ENCODE measurements at places on chromosomes 12 and 14.

DNA sequence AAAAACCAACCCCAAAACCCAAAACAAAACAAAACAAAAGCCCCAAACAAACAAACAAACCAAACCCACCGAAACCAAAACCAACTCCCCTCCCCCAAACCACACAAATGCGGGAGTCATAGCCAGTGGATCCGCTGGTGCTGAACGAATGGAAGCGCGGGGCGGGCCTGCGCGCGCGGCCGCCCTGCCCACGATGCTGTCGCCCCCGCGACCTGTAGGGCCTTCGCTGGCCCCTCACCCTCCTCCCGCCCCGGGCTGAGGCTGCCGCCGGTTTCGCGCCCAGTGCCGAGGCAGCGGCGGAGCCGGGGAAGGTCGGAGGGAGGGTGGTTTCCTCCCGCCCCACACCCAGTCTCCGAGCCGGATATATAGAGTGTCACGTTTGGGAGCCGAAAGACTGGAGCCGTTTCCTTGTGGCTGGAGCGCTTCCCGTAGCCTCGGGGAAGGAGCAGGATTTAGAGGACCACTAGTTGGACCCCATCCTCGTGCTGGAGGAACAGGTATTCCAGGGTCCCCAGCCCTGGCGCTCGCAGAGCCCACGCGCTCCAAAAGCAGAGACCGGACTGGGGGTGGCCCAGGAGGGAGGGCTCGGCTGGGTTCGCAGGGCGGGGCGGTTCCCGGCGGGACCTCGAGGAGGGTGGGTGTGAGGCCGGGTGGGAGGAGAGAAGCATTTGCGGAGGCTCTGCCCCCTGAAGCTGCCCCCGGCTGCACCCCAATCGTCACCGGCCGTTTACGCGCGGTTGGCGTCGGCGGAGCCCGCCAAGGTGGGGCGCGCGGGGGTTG lies at the start of gene FAR2:
Gene FAR2 (plus strand): TSS at position 368 of the 780 bp plus-strand sequence. CDS start 121,172 bp downstream, outside the sequence.
- peak; percentile 83 for ATAC-seq

DNA sequence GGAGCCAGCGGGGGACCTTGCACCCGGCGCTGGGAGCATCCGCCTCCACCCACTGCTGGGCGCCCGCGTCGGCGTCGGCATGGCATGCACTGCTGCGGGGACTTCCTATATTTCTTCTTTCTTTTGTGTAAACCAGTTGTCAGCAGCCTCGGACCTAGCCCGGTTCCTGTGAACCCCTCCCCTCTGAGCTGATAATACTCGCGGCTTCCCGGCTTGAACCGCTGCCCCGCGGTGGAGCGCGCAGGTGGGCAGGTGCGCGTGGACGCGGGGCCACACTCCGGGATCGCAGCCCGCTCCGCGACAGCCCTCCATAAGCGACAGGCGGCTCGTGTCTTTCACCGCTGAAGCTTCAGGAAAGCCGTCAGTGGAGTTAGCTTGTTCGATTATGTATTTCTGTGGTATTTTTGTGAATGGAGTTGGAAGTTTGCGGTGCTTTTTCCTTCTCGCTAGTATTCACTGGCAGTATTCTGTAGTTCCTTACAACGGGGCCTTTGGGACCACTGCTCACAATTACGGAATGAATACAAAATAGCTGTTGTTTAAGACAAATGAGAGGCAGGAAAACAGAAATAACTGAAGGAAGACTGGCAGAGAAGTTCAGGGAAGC lies 870 bp downstream of the BMAL2 start:
- peak; percentile 36 for ATAC-seq

DNA sequence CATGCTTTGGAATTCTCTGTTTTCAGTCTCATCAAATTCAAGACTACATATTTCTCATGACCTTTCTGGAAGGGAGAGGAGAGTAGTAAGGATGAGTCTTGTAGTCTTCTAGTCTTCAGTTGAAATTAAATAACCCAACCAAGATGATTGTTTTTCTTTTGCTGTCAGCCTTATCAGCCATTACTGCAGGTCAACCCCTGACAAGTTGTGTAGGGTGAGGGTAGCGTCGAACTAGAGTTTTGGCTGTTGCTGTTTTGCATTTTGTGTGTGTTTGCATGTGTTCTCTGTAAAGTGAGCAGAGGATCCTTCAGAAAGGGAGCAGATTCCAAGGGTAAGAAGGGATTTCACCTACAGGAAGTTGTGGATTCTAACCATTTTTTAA lies 28.4 kb downstream of the DIP2B start:
- peak; percentile 7 for ATAC-seq

DNA sequence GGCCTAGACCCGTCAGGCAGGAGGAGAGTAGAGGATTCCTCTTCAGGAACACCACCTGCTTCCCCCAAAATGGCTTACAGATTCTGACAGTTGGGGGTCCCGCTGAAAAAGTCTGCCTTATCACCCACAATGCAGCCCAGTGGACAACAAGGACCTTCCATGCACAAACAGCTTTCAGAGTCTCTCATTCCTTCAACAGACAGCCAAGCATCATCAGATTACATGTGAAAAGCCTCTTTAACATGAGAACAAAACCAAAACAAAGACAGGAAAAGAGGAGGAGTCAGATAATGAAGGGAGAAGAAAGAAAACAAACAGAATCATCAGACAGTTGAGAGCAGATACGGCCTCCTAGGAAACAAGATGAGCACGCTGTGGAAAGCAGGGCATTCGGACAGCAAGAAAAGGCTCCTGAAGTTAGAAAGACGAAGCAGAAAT lies 18.3 kb downstream of the KCTD10 start:
- no peak for ATAC-seq

GRCh38 chr14:58738876-58739275 lies 101.1 kb downstream of the DACT1 start:
- ATAC-seq: no peak

DNA sequence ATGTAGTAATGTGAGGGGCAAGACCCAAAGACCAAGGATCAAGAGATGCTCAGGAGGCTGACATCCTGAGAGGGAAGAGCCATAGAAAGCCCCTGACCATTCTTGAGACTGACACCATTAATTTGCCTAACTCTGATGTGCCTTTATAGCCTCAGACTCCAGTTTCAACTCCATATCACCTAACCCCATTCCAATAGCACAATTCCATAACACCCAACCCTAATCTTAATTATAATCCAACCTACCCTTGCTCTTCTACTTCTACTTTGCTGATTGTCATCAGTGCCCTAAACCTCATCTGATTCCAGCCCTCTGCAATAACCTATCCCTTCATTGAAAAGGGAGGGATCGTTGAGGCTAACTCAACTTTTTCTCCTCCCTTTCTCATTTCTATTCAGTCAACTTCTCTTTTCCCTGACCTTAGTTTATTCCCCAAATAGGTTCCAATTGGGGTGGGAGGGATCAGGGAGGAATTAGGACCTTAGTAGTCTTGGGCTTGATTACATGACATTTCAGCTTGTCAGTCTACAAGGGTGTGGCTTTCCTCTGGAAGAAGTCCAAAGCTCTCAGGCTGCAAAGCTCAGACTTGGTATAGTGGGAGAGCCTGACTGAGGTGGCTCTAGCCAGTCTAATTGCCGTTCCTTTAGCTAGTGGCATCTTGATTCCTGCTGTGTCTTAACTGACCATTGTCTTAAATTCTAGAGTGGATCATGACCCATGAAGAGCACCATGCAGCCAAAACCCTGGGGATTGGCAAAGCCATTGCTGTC lies 3.1 kb downstream of the PFKM start:
- no peak for ATAC-seq

- no peak for ATAC-seq
Measured at GRCh38 chr14:82850576-82850975, 1316.9 kb upstream of the SEL1L start.

DNA sequence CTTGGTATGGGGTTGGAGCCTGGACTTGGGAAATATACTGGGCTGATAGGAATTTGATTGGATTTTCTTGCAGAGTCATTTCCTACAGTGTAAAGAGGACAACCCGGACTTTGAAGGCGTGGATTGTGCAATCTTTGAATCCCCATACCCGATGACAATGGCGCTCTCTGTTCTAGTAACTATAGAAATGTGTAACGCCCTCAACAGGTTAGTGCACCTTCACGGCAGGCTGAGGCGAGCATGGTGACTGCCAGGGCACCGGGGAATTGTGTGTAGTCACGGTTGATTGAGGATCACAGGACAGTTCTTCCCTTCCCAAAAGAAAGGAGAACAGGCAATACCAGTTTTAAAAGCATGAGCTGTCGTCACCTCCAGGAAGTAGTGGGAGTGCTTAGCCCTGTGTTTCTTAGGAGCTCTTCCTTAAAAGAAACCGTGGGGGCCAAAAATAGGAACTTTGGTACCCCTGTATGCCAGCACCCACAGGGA lies 58.3 kb downstream of the ANAPC7 start:
- no peak for ATAC-seq

- ATAC-seq: no peak
Measured at GRCh38 chr12:80196419-80196818, 97.1 kb downstream of the OTOGL start.

- no peak for ATAC-seq
Measured at GRCh38 chr14:105532735-105533141, 6.4 kb downstream of the TMEM121 start.

- no peak for ATAC-seq
Measured at GRCh38 chr14:28571636-28572035, 195.0 kb upstream of the FOXG1 start.

- ATAC-seq: no peak
Measured at GRCh38 chr12:68131867-68132414, 27.6 kb downstream of the IFNG start.

GRCh38 chr14:81559385-81559784 lies 25.7 kb upstream of the SEL1L start:
- ATAC-seq: no peak

DNA sequence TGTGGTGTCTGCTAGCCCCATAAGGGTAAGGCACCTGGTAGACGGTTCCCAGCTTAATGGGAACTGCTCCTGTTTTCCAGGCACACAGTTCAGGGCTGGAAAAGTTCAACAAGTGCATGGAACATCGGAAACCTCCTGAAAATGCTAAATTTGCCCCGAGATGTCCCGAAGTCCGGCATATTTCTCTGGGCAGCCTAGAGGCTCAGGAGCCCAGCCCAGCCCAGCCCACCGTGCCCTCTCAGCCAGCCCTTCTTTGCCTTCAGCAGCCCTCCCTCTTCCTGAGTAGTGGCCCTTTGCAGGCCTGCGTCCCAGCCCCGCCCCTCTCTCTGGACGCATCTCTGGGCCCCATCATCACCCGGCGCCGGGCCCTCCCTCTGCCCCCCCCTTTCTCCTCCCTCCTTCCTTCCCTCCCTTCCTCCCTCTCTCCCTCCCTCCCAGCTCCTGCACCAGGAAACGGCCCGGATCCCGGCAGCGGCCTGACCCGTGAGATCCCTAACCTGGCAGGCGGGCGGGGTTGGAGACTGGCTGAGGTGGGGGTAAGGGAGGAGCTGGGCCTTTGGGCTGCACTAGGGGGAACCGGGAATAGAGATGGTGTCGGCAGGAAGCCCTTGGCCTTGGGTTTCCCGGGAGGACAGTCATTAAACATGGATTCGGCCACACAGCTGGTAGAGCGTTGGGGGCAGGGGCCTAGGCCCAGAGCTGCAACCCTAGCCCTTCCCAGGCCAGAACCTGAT lies at the start of gene BCL2L2:
Gene BCL2L2 (plus strand): TSS at position 422 of the 734 bp plus-strand sequence. CDS start 935 bp downstream, outside the sequence.
- ATAC-seq: no peak

GRCh38 chr12:15883536-15883935 lies 1.3 kb downstream of the STRAP start:
- no peak for ATAC-seq

GRCh38 chr12:11171969-11172675 lies 1.1 kb downstream of the SMIM10L1 start:
- no peak for ATAC-seq

- ATAC-seq: no peak
Measured at GRCh38 chr12:113239811-113240331, 18.6 kb downstream of the TPCN1 start.

DNA sequence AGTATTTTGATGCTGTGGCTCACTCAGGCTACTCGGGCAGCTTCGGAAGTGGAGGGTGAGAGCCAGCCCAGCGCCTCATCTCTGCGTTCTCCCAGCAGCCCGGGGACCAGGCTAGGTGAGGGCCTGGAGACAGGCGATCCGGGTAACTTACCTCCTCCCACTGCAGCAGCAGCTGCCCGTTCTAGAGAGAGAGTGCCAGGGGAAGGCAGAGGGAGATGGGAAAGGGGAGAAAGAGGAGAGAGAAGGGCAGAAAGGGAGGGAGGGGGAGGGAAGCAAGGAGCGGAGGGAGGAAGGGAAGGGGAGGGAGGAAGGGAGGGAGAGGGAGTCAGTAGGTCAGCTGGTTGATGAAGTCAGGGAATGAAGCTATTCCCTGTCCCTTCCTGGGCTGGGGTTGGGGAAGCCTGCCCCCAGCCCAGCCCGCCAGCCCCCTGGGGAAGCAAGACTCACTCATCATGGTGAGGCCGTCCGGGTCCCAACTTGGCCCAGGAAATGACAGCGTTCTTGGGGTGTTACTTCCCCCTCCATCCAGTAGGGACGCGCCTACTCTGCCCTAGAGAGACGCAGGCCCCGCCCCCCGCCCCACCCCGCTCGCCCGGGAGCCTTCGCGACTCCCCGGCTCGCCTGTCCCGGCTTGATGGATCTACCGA lies at the start of gene IFI27L2:
Gene IFI27L2 (minus strand): TSS at position 494 of the 647 bp plus-strand sequence. CDS start 40 bp downstream, at position 454.
- peak; percentile 97 for ATAC-seq

- ATAC-seq: no peak
Measured at GRCh38 chr14:78141590-78141989, 28.6 kb upstream of the NRXN3 start.

DNA sequence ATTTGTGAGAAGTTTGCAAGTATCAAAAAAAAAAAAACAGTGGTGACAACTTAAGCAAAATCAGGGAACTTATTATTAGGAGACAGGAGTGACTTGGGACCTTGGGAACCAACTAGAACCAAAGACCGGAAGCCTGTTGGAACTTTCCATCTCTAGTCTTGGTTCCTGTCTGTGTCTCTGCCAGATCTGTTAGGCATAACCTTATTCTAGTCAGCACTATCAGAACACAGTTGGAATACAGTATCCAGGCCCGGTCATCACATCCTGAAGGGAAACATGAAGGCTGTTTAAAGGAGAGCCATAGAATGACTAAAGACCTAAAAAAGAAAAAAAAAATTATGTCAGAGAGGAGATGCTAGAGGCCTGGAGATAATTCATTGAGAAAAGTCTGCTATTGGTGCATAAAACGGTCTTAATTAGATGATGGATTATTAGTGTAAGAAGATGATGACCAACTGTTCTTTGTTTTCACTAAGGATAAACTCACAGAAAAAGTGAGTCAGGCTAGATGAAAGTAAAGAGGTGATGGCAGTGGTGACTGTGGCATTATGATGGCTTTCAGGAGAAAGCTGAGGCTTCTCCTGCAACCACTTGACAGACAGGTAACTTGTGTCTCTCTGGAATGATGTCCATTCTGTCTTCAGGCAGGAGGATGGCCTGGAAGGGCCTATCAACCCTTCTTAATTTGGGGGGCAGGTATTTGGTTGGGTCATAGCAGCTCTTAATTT lies 28.2 kb downstream of the DACT1 start:
- ATAC-seq: no peak

DNA sequence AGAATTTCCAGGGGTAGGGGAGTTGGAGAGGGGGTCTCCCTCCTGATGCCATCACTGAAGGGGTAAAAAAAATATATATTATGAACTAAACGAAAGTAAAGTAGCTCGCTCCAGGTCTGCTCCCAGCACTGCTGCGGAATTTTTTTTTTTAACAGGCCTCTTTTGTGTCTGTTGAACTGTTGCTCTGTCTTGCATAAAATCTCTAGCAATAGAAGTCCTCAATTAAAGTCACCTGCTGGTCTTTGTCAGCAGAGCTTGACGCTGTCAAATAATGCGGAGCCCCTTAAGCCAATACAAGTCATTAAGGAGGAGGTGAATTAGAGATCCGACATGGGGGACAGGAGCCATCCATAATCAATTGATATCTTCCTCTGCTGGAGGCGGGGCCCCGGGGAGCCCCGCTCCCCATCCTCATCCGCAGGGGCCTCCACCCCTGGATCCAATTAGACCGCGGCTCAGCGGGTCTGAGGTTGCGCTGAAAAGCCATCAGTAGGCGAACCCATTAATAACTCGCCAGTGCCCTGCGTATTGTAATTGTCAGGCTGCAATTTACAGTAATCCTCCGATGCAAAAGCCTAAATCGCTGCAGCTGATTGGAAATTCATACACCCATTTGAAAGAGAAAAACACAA lies 85.6 kb downstream of the DICER1 start:
- no peak for ATAC-seq

All from activated CD4-positive, CD25-positive, alpha-beta regulatory T cell treated with anti-CD3 and anti-CD28 coated beads, Interleukin-2, amount 50 U/mL, for 24 hours (primary cell).